ENCODE measurements at places on chromosomes 6 and 20.

DNA sequence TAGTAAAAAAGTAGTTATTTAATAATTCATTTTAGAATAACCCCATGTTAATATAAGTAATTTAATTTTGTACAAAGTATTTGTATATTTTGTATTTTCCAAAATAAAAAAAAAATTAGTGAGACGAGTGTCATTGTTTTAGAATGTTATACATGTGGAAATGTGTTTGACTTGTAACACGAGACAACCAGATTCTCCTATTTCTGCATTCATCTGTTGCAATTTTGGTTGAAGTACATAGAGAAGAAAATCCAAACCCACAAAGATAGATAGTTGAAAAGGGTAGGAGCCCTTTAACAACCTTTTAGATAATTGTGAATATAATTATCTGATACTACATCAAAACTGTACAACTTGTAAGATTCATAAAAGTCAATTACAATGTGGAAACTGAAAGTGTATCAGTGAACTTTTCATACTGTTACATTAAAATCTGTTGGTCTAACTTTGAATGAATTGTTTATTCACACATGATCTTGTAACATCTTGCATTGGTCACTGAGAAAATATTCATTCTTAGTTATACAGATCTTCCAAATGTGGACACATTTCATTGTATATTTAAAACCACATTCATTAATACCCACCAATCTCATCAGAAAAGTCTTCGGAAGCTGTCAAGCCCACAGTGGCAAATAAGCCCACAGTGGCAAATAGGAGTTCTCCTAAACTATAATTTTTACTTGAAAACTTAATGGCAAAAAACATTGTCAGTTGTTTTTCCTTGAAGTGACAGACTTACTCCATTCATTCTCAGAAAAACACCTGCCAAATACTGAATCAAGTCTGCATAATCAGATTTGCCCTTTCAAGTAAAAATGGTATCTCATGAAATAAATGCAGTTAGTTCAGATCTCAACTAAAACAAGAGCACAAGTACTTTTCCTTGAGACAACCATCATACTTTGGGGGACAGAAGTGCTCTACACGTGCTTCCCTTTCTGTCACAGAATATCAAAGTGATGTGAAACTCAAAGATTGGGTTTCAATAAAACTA is 52.8 kb downstream of the FKBP5 start:
- DNase-seq, result no peak

DNA sequence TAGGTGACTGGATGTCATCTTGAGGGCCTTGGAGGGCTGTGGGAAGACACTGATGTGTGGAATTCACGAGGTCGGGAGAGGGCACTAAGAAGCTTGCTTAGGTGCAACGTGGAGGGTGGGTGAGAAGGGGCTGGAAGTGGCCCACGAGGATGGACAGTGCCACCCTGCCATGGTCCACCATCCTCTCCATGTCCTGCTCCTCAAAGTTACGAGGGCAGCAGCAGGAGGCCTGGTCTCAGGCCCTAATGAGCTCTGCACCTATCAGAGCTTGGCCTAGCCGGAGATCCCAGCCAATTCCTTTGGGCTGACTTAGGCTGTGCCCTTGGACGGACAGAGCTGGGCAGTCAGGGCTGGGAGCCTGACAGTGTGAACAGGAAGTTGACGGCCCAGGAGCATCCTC is 27.8 kb upstream of the SCRT2 start:
- DNase-seq, result no peak

GRCh38 chr6:116136933-116137340 is 11.0 kb upstream of the COL10A1 start:
- DNase-seq, result peak; percentile 17

DNA sequence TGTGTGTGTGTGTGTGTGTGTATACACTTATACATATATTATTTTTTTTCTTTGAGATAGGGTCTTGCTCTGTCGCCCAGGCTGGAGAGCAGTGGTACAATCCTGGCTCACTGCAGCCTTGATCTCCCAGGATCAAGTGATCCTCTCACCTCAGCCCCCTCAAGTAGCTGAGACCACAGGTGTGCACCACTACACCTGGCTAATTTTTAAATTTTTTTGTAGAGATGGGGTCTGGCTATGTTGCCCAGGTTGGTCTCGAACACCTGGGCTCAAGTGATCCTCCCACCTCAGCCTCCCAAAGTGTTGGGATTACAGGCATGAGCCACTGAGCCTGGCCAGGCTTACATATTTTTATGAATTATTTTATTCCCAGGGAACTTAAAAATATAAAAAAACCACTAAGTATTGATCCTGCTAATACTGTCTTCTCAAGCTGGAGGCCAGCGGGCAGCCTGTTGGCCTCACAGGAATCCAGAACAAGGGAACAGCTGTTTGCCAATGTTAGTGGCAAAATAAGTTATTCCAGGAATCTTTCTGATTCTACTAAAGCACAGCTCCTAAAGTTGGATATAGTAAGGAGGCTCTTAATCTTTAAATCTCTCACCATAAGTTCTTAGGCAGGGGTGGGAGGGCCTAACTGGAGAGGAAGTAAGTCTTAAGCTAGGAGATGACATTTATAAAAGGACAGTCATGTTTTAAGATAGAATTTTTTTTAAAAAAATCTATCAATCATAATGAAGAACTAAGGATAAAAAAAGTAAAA is 135.5 kb upstream of the NUP153 start:
- no peak for DNase-seq

DNA sequence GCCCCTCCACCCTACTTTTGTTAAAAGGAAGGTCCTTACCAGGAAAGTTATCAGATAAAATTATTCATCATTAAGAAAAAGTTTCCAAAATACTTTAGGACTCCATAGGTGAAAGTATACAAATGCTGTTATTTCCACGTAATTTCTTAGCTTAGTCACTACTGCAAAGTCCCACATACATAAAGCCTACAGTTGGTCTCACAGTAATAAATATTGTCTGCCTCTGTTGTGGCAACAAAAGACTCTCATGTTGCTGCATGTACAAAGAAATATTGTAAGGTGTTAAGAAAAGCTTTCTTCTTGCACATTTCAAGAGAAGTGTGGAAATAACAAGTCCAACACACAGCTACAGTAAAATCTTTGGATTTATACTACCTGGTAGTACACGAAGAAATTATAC is 102.4 kb upstream of the DST start:
- DNase-seq, result no peak

GRCh38 chr20:50992733-50993457 is 30.0 kb downstream of the KCNG1 start:
- DNase-seq, result peak; percentile 33

GRCh38 chr6:33091957-33092356 is 16.2 kb downstream of the HLA-DPB1 start:
- no peak for DNase-seq

- no peak for DNase-seq
These were observed 213.6 kb upstream of the PREP start for GRCh38 chr6:105616521-105616920.

DNA sequence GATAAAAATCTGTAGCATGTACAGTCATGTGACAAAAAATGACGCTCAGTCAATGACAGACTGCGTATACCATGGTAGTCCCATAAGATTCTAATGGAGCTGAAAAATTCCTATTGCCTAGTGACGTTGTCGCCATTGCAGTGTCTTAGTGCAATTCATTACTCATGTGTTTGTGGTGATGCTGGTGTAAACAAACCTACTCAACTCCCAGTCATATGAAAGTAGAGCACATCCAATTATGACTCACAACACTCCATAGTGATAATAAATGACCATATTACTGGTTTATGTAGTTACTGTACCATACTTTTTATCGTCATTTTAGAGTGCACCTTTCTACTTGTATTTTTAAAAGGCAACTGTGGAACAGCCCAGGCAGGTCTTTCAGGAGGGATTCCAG is 45.0 kb downstream of the TFAP2A start:
- no peak for DNase-seq

DNA sequence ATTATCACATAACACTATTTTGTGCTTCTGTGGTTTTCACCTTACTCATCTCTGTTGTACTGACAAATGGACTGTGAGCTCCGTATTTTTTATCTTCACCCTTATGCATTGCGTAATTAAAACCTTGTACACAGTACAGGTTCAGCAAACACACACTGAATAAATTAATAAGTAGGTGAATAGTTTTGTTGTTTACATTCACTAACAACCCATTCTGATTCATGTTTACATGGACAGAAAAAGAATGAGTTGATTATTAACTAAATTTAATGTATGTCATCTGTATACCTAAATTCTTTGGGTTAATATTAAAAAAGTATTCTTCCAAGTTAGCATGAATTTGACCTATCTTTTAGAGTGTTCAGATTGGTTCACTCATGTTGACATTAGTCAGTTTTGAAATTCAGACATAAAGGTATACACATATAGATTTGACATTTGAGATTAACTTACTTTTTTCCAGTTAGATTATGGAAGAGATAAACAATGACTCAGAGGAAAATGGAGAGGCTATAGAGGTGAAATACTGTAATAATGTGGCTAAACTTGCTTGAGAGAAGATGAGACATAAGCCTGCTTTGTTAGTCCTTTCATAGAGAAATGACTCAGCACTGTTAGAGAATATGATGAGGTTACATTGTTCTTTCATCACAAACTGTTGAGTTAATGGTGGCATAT is 541.7 kb upstream of the FLRT3 start:
- DNase-seq, result no peak

GRCh38 chr20:31842471-31843157 is 2.8 kb downstream of the FOXS1 start:
- no peak for DNase-seq

- DNase-seq, result no peak
These were observed 19.6 kb downstream of the DYNLT1 start for GRCh38 chr6:158624684-158625682.

DNA sequence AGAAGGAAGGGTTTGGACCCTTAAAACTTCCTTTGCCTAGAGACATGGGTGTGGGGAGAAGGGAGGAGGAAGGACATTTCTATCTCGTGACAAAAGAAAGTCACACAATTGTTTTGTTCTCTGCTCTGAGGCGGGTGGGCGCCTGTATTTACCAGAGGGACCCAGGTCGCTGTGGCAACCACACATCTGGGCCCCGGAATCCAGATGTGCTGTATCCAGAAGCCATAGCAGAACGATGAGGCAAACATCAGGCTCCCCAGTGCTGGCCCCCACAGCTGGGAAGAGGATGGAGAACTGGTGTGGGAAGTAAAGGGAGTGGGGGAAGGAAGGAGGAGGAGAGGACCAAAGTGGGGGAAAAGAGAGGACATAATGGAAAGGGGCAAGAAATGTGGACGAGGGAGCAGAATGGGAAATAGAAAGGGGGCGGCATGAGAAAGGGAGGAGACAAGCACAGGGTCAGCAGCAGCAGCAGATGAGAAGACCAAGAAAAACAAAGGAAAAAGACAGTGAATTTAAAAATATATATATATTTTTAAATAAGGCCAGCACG is 3.4 kb upstream of the TNXB start:
- DNase-seq, result no peak

DNA sequence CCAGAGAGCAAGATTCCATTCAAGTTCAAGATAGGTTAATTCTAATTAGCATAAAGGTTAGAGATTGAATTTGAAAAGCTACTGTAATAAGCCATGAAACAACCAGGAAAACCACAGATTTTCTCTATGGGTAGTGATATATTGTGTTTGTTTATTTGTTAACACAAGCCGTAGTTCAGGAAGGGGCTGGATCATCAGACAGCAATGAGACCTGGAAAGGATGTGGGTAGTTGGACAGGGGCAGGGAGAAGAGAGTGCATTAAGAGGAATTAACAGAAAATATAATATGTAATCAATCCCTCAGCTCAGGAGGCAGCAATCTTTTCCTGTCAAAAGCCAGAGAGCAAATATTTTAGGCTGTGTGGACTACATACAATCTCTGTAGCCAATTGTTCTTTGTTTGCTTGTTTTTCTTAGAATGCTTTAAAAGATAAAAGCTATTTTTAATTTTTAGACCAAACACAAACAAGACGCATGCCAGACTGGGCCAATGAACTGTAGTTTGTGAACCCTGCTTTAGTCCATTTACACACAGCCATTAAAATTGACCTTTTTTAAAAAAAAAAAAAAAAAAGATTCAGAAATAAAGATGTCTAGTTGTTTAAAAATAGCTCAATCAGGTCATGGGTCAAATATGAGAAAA is 398.7 kb upstream of the MARCKS start:
- no peak for DNase-seq

DNA sequence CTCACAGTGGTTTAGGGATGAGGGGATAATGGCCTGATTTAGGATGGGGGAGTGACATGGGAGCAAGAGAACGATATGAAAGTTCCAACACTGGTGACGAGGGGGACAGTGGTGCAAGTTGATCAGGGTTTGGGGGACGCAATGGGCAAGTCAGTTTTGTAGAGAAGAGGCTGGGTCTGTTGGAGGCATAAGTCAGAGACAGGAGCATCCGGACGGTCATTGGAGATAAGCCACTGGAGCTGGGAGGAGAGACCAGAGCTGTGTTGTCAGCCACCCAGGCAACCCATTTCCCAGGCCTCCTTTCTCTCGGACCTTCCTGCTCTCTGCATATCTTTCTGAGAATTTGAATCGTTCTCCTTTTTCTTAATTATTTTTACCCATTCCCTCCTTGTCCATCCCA is 9.5 kb downstream of the DNPH1 start:
- DNase-seq, result no peak

- DNase-seq, result no peak
These were observed 176.8 kb downstream of the TASP1 start for GRCh38 chr20:13461849-13462458.

DNA sequence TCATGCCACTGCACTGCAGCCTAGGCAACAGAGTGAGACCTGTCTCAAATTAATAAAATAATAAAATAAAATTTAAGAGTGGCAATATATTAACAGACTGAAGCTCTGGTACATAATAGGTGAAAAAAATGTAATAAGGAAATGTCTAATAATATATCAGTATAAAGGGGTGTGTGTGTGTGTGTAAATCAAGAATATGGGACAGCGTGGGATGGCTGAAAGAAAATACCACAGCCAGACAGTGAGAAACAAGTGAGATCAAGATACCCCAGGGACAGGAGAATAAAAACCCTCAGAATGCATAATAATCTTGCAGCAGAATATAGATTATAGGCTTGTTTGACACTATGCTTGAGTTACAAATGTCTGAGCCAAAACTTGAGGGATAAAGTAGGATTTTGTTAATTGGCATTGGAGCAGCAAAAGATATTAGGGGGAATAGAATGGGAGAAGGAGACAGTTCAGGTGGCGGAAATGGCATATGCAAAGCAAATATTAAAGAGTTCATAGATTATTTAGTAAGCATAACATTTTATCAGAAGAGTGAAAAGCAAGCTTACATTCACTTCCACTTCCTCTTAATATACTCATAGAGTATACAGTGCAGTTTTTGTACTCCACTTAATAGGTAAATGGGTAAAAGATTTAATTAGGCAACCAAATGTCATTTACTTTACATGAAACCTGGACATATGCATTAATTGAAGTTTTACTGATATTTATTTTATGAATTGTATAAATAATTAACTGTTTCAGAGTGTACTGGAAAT is 398.5 kb upstream of the GJE1 start:
- DNase-seq, result no peak

GRCh38 chr6:108323710-108324466 is 29.0 kb downstream of the AFG1L start:
- no peak for DNase-seq

All from CD4-positive, alpha-beta memory T cell (primary cell).